Fibroblast of skin of scalp (primary cell): ENCODE measurements at places on chromosomes 13 and 19.

- no peak for DNase-seq
Measured at GRCh38 chr19:34229721-34230120, 24.6 kb upstream of the GARRE1 start.

GRCh38 chr19:19619181-19619848 lies 828 bp upstream of the PBX4 start:
- no peak for DNase-seq

GRCh38 chr13:102569488-102569887 lies 27.3 kb upstream of the TPP2 start:
- peak; percentile 43 for DNase-seq

DNA sequence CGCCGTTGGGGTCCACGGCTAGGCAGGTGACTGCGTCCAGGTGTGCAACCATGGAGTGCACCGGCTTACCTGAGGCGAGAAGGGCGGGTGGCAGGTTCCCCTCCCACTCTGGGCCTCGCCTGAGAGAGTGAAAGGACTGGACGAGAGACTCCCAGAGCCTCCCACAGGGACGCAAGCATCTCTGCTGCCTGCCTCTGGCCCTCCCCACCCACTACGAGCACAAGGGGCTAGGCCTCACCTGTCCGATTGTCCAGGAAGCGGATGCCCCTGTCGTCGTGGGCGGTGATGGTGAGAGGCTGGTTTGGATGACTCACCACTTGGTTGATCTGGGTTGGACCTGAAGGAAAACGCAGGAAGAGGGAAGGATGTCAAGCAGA lies 5.1 kb upstream of the PRKD2 start:
- DNase-seq: no peak

DNA sequence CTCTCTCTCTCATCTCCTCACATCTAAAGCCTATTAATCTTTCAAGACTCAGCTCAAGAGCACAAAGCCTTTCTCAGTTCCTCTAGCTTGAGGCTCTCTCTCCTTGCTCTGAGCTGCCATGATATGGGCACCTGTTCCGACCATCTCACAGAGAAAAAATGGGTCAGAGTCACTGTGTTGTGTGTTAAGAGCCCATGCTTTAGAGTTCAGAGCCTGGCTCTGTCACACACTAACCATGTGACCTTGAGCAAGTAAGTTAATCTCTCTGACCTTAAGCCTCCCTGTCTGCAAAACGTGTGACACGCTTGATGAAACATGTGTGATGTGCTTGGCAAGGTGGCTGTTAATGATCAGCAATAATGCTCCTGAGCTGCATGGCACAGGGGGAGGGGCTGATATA lies 245.2 kb downstream of the DLEU7 start:
- no peak for DNase-seq

- no peak for DNase-seq
Measured at GRCh38 chr13:110490009-110490770, 71.3 kb downstream of the RAB20 start.
